Stimulated activated CD4-positive, alpha-beta T cell treated with anti-CD3 and anti-CD28 coated beads, TNF-alpha, amount 100 ng/mL, for 1 hour (primary cell): ENCODE measurements at places on chromosomes 7 and 10.

GRCh38 chr7:129271500-129272355 lies 46.9 kb downstream of the AHCYL2 start:
- DNase-seq: no peak

DNA sequence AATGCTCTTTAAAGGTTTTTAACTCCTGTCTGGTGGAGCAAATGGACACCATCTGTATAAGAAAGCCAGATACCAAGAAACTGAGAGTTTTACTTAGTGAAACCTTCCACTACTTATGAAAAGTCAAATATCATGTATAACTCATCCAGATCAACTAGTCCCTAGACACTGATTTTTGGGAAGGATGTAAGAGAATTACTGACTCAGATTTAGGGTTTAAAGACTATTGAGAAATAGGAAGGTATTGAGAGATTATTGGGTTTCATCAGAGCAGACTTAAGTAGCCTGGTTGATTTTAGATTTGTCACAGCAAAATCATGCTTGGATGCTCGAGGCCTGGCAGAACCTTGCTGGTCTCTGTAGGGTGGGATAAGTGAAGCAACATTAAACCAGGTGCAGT lies 3.1 kb downstream of the CSTF2T start:
- DNase-seq: no peak

DNA sequence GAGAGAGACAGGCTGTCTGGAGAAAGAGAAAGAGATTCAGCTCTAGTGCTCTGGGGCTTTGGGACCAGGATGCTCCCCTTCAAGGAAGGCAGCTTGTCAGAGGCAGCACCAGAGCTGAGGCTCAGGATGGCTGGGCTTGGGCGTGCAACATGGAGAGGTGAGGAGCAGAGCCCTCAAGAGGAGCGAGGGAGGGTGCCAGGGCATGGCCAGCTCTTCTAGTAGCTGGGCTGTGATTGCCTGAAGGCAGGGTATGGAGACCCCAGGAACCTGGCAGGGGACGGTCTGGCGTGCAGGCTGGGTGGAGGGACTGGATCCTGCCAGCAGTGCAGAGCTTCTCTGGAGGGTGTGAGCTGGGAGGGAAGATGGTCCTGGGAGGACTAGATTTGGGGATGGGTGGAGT lies 40.2 kb downstream of the ANTXRL start:
- DNase-seq: no peak

GRCh38 chr7:157587051-157587804 lies 250.4 kb downstream of the DNAJB6 start:
- no peak for DNase-seq

- no peak for DNase-seq
These were observed 52.8 kb upstream of the CCAR1 start for GRCh38 chr10:68668231-68668630.

GRCh38 chr10:124453960-124454610 lies 4.2 kb upstream of the NKX1-2 start:
- no peak for DNase-seq

- no peak for DNase-seq
These were observed 38.5 kb downstream of the ERCC6 start for GRCh38 chr10:49500412-49500811.

DNA sequence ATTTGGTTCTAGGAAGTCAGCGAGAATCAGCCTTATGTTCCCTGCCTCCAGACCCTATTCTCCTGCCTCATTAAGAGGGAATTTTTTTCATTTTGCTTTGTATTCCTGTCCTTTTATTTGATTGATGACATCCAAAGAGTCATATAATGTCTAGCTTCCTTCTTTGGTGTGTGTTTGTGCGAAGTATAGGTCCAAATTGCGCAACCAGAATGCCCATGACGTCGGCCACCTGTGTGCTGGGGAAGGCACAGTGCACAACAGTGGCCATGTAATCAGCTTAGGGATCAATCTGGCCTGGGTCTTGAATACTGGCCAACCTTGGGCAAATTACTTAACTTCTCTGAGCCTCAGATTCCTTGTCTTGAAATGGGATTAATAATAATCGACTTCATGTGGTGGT lies 206.2 kb downstream of the VTI1A start:
- DNase-seq: no peak

DNA sequence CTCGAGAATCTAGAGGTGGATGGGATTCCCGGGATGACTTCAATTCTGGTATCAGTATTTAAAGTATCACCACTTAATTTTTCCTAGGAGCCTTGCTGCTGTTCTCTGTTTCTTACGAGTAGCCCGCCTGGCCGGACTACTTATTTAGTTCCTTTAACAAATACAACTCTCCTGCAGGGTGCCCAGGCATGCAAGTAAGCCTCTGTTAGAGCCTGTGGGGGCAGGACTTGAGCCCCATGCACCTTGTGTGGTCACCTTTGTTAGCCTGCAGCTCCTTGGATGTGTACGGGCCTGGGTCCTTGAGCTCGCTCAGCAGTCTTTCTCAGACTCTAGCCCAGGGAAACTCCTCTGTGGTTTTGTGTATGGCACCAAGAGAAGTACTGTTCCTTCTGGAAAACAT lies 16.1 kb downstream of the EIF4H start:
- DNase-seq: no peak

DNA sequence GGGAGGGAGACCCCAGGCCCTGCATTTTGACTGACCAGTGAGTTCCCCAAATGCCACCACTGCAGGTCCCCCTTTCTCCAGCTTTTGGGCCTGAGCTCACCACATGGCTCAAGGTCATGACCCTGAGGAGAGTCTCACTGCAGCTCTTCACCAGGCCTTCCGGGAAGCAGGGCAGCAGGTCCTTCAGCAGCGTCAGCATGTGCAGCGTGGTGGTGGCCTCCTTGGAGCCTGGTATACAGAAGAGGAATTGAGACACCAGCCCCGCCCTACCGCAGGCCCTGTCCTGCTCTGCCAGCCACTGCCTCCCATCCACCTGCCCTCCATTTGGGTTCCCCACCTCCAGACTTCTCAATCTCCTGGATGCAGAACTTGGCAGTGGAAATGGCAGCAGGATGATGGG lies 13.0 kb downstream of the RRP12 start:
- DNase-seq: no peak

GRCh38 chr7:35565927-35566326 lies 129.0 kb downstream of the HERPUD2 start:
- no peak for DNase-seq

- no peak for DNase-seq
These were observed 207.2 kb downstream of the DPP6 start for GRCh38 chr7:154259396-154259795.

- DNase-seq: no peak
These were observed 63.7 kb downstream of the SP8 start for GRCh38 chr7:20722941-20723340.

- DNase-seq: no peak
These were observed 105.7 kb downstream of the DNAJB6 start for GRCh38 chr7:157442456-157442855.

DNA sequence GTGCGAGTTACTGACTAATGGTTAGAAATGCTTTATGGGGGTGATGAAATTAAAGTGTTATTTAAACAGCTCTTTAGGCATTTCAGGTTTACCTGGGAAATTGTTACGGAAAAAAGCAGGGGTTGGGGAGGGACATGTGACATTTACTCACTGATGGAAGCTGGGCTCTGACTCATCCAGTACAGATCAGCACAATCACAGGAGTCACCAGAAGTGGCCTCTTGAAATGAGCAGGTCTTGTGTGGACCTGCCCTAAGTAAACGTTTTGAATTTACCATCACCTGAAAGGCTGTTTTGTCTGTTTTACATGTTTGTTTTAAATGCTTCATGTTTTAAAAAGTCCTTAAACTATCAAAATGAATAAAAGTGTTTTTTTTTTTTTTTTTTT lies 2.3 kb downstream of the GLRX3 start:
- DNase-seq: no peak

DNA sequence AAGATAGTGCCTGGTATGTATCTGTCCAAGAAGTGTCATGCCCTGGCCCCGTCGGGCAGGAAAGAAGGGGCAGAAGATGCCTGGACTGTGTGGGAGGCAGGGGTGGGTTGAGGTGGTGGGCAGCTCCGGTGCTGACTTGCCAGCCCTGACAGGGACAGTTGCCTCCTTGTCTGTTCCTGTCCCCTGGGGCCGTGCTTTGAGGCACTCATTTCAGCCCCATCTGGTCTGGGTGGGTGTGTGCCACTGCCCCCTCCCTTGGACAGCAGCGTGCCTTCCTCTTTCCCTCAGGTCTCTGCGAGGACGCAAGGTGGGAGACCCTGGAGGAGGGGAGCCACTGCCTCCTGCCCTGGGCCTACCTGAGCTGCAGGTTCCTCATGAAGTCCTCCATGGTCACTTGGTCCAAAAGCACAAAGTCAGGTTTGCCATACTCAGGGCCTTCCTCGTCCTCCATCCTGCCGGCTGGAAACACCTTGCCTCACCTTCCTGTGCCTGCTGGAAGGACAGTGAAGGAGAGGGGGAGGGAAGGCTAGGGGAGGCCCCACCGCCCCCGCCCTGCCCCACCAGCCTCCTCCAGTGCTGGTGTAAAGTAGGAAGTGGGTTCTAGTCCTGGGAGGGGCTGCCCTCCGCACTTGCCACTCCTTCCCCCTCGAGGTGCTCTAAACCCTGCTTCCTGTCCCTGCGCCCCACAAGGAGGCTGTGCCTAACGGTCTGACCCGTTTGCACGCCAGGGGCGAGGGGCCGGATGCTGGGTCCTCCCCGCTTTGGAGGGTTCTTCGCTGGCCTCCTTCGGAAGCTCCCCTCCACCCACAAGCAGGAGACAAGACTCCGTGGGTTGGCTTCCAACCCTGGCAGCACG lies at the start of gene MYO1G:
Gene MYO1G (minus strand): TSS at position 505 of the 856 bp plus-strand sequence. CDS start 54 bp downstream, at position 451.
- DNase-seq: peak; percentile 66

DNA sequence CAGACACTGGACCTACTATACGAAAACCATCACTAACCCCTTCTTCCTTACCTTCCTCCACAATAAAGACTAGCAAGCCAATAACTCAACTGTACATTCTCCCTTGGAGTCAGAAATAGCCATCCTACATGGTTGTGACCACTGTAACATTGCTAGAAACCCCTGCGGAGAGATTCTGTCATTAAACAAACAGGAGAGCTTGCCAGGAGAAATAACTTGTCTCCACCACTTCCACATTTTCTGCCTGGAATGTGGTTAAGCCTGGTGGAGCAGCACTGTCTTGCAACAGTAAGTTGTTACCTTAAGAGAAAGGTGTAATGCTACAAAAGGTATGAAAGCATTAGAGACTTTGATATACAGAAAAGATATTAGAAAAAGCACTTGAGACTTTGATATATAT lies 45.8 kb downstream of the THSD7A start:
- DNase-seq: no peak

DNA sequence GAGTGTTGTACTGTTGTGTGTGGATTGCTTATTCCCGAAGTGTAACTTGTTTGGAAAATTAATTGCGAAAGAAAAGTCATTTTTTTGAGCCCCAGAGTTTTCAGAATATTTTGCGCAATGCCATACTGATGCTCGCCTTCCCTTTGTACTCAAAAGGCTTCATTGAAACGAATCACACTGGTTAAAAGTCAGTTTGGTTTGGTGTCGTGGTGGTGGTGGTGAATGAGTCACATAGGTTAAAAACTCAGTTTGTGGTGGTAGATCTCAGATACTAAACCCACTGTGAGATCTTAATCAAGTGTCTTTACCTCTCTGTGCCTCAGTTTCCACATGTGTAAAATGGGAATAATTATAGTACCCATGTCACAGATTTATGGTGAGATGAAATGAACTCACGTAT lies 61.1 kb upstream of the IL6 start:
- no peak for DNase-seq

GRCh38 chr7:127935847-127936376 lies 95.3 kb downstream of the LRRC4 start:
- DNase-seq: no peak

- DNase-seq: no peak
These were observed 75.4 kb downstream of the PROSER2 start for GRCh38 chr10:11898372-11899066.

DNA sequence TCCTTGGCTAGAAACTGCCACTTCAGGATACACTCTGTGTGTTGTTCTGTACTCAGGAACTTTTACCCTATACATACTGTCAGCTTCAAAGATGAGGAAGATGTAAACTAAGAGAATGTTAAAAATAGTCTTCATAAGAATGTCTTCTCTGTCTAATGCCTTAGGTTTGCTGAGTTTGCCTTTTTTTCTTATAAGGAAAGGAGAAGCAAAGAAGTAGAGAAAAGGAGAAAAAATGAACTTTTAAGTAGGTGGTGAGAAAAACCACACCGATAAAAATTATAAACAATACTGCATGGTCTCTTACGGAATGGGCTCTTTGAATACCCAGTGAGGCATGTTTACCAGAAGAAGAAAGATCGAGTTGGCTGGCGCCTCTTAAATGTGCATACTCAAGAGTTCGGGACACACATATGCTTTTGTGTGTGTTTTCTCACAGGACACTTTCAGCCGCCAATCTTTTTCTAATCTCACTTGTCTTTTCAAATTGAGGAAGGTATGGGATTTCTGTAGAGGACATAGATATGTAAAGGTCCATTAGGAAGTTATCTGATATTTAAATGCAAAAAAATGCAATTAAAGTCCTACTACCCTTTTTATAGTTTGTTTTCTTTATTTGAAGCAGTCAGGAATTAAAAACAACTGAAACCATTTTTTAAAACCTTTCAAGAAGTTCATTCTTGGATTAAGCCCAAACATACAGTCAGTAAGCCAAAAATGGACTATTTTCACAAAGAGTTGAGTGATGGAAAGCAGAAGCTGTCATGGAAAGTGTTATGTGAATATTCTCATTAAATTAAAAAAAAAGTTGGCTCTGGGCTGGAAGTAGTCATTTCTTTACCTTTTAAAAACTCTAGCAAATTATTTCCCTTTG lies 100.6 kb upstream of the MDFIC start:
- no peak for DNase-seq

- DNase-seq: no peak
These were observed 847 bp upstream of the SCIN start for GRCh38 chr7:12569673-12570072.

- DNase-seq: no peak
These were observed 610.5 kb downstream of the ACTR3B start for GRCh38 chr7:153370092-153370491.

- no peak for DNase-seq
These were observed 9.4 kb downstream of the ING3 start for GRCh38 chr7:120959929-120960484.

- no peak for DNase-seq
These were observed 238.5 kb upstream of the GALNT17 start for GRCh38 chr7:70893422-70893821.

DNA sequence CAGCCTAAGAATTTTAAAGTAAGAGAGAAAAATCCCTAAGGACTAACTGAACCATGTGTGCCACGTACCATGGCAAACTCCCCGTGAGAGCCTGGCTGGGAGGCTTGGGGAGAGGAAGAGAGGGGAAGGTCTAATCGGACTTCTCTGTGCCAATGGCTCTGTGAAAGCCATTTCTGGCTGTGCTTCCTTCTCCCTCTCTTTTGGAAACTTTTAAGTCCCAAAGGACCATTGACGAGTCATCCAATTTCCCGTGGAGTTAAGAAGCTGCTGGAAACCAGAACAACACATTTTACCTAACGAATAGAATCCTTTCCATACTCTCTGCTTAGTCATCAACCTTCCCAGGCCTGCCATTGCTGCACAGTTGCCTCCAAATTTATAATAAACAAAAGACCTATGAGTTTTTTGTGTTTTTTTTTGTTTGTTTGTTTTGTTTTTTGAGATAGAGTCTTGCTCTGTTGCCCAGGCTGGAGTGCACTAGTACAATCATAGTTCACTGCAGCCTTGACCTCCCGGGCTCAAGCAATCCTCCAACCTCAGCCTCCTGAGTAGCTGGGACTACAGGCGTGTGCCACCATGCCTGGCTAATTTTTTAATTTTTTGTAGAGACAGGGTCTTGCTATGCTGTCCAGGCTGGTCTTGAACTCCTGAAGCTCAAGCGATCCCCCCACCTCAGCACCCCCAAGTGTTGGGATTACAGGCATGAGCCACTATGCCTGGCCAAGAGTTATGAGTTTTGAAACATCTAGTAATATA lies 13.2 kb downstream of the LAMB1 start:
- DNase-seq: no peak
